KBM-7 (cell line): ENCODE measurements at places on chromosomes 6 and 20.

DNA sequence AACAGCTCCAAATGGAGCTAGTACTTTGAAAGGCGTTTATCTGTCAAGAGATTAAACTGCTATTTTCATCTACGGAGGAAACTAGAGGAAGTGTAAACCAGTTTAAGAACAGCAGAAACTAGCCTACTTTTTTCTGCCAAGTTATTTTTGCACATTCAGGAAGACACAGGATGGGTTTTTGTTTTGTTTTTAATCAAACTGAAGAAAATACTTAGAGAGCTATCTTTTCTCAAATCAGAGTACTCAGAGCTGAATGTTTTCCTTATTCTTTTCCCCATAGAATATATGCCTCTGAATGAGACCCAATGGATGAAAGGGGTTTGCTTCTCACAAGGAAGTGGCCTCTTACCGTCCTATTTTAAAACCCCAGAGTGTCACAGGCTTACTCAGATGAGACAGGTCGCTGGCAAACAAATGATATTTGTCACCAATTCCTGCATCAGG is 538.5 kb downstream of the CD83 start:
- DNase-seq = no peak

DNA sequence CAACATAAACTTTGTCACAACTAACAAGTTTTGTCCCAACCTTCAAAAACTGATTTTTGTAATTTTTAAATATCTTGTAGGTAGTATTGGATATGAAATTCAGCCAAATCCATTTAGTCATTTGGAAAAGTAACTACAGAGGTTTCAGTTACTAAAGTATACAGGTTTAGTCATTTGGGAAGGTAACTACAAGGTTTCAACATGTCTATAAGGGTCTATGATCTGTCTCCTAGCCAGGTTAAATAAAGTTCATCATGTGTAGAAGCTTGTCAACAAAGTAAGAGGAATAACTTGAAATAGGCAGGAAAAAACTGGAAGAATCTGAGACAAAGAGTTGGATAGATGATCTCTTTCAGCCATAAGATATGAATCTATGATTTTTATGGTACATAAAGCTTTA is 229.8 kb downstream of the COL12A1 start:
- DNase-seq = no peak

DNA sequence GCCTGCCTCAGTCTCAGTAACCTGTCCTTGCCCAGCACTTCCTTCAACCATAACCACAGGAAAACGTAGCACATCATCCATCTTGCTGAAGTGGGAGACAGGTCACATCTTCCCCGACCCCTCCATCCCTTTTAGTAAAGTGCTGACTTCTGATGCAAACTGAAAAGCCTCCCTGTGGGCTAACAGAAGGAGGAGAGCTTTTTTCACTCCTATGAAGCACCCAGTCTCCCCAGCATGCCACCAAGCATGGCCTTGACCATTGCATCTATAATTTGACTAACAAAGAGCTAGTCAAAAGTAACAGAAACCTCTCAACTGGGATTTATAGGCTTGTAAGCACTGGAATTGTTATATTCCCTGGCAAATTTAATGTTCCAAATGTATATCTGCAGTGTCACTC is 288.9 kb upstream of the IRAK1BP1 start:
- DNase-seq = no peak

- DNase-seq = no peak
Observed at GRCh38 chr6:91653895-91654294, 1067.0 kb upstream of the MAP3K7 start.

GRCh38 chr6:27547157-27548075 is 74.5 kb upstream of the ZNF184 start:
- peak; percentile 24 for DNase-seq

GRCh38 chr6:49736017-49736508 is 8.1 kb downstream of the CRISP3 start:
- DNase-seq = no peak

DNA sequence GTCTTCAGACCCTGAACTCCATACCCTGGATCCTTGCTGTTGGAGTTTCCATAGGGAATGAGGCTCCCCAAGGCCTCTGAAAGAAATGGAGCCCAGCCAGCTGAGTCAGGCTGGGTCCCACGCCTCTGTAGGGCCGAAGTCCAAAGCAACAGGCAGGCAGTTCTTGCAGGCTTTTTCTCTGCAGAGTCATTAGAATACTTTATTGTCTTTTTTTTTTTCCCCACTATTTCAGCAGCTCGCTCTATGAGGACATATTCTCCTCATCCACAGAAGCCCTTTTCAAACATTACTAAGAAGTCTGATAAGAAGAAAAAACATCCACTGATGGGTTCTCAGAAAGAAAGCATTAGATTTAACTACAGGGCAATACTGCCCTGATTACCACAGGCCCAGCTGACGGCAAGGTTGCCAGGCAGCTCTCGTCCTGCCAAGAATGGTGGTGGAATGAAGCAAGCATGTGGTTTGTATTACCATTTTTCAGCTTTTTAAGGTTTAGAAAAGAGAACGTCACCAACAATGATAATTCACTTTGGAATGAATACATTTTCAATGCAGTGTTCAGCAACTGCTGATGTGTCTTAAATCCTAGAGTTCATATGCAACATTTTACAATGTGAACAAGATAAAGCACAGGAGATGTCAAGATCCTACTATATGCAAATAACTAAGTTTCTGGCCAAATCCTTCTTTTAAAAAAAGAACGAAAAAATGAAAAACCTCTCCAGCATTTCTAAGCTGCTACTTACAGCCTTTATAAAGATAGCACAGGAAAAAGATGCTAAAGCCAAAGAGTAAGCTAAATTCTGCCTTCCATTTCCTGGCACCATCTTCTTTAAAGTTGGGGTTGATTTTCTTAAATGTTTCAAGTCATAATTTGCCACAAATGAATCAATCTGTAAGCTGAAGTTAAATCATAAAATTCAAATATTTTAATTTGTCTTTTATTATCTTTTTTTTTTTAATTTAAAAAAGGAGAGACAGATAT is 223.6 kb upstream of the CITED2 start:
- no peak for DNase-seq

DNA sequence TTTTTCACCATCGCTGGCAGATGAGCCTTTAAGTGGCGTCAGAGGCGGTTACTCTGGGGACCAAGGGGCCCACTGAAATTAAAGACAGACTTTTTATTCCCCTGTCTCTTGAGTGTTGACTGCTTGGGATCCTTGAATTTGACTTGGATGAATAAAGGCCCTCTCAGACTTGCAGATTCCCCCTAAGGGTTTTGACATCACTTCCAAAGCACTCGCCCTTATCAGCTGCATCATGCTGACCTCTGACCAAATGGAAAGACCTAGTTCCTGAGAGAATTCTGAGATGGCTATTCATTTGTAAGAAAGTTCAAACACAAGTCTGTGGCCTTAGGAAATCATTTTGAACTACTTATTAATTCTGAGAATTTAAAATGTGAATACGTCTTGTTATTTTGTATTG is 13.5 kb upstream of the MOXD1 start:
- no peak for DNase-seq

- DNase-seq = no peak
Observed at GRCh38 chr20:41989935-41990635, 371.9 kb upstream of the CHD6 start.

GRCh38 chr6:163651915-163652668 is 237.6 kb downstream of the QKI start:
- no peak for DNase-seq

GRCh38 chr6:71197780-71198179 is 90.8 kb upstream of the OGFRL1 start:
- no peak for DNase-seq

- DNase-seq = no peak
Observed at GRCh38 chr6:129733290-129733689, 23.3 kb upstream of the ARHGAP18 start.

DNA sequence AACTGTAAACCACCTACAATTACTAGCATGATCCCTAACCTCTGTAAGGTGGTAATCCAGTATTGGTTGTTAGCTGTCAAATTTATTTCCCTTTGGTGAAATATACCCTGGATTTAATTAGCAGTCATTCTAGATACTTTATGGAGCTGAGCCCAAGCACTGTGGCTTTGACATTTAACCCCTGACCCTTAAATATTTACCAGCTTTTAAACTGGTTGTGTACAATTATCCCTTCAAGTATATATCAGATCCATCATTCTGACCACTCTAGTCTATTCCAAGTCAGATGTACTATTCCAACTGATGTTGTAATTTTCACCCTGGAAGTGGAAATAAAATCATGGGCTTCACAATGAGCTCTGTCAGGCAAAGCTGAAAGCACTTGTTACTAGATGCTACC is 229.6 kb downstream of the FOXC1 start:
- no peak for DNase-seq

DNA sequence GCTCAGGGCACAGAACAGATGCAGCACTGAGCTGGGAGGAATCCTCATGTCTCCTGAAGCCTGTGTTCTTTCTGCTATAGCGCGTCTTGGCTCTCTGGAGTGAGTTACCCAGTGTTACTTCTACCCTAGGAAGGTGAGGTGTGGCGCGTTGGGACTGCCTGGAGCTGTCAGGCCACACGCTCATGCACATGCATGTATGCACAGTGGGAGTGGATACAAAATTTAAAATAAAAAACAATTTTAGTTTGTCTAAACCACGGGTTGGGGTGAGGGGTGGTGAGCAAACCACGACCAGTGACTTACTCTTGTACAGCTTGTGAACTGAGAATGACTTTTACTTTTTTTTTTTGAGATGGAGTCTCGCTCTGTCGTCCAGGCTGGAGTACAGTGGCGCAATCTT is 298.6 kb upstream of the SUPT3H start:
- DNase-seq = no peak

GRCh38 chr6:11218538-11219399 is 13.7 kb downstream of the NEDD9 start:
- DNase-seq = no peak

- no peak for DNase-seq
Observed at GRCh38 chr6:29941916-29942274, 437 bp upstream of the HLA-A start.

DNA sequence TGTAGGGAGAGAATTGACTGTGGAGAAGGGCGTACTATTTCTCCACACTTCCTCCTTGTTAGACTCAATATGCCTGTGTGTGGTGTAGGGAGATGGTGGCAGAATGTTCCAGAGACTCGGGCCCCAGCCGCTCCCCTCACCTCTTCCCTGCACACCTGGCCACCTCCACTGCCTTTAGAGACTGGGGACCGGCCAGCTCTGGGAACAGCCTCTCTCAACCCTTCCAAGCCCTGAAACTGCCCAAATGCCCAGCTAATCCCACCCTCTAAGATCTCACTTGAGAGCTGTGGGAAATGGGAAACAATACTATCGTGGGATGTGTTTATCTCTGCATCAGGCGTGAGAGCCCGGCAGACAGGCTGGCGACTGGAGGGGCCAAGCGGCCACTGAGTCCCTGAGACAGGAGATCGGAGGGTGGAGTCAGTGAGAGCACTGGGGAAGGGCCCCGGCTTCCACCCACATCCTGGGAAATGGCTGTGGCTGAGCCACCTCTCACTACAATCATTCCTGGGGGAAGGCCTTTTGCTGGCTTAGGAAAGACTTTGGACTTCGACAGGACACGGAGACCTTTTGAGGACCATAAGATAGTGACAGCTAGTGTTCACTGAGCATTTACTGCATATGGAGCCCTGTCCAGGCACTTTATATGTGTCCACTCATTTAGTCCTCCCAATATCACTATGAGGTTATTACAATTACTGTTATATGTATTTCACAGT is 31.0 kb upstream of the MRPS18A start:
- no peak for DNase-seq

- DNase-seq = no peak
Observed at GRCh38 chr6:14807971-14808370, 437.9 kb upstream of the JARID2 start.

DNA sequence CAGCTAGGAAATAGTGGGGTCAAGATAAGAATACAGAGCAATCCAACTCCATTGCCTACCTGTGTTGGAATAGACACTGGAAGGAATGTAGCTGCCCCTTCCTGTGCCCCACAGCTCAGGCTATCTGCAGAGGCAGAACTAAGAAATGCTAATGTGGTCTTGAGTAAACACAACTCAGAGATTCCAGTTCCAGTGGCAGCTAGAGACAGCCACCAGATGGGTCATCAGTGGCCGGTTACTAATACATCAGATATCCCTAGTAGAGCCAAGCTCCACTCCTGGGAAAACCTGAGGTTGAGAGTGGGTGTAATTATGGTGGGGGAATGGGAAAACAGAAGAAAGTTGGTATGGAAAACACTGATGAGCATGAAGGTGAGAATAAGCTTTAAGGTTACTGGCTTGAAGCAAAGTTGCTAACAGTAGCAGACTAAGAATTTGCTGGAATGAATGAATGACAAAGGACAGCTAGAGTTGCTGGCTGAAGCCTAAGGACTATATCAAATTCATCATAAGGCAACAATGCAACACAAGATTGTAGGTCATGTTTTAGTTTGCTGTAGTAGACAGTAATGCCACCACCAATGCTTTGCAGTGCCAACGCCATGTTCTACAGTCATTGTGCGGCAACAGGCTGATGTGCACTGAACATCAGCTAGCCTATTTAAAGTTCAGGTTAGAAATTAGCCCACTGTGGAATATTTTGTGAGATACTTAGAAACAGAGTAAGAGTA is 28.3 kb upstream of the FAM83C start:
- DNase-seq = no peak
